ENCODE measurements at places on chromosomes 4 and X.

DNA sequence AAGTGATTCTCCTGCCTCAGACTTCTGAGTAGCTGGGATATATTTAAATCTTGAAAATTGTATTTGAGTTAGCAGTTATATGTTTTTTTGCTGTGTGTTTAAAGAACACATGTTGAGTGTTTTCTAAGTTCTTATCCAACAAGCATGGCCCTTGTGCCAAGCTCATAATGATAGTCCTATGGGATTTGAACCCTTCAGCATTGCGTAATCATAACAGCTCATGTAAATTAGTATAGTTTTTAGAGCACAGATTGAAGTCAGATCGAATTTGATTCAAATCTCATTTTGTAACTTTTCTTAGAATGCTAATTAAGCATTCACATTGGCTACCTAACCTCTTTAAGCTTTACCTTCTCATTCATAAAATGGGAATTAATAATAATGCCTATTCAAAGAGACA is 12.2 kb downstream of the FAM149A start:
- no peak for DNase-seq

DNA sequence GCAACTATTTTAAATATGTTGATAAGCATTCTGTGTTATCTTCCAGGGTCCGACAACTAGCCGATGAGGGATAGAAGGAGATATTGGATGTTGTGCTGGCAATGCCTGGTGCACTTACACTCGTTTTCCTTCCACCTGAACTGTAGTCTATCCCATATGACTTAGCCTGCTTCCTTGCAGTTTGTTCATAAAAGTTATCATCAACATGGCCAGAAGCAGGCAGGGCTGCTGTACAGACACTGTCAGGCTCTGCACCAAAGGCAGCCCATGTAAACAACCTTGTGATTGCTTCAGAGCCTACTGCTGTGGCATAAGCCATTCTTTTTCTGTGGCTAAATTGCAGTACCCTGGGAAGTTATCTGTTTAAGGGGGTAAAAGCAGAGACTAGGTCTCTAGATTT is 1.6 kb downstream of the MAPK10 start:
- DNase-seq, result no peak

GRCh38 chr4:3302786-3303564 is 10.2 kb downstream of the RGS12 start:
- DNase-seq, result no peak

DNA sequence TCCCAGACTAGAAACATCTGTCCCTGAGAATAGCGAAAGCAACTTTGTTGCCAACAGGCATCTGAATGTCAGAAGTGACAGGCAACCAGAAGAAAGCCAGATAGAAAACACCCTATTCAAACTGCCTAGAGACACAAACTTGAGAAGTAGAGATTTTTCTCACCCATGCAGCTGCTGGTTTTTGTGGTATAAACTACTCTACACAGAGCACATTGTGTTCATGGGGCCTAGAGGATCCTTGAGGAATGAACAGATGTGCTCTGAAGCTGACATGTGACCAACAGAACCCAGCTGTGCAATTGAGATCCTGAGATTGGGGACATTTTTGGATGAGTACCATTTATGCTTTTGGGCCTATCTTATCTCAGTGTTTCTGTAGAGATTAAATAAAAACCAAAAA is 63.6 kb upstream of the NRK start:
- no peak for DNase-seq

GRCh38 chrX:33001107-33001506 is 210.2 kb downstream of the DMD start:
- no peak for DNase-seq

DNA sequence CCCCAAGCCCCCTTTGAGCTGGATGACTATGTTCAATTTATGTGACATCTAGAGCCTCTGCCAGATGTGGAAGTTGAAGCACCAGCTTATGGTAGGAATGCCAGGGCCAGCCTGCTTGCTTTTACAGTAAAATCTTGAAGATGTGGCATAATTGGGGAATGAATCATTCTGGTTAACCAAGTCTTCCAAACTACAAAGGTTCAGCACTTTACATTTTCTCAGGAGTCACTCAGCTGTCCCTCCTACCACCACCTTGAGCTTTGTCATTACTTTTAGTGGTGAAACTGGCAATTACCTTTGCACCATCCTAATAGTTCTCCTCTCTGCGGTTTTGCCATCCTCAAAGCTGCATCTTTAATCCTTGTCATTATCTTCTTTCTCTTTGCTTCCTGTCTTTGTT is 172.2 kb downstream of the HS6ST2 start:
- no peak for DNase-seq

GRCh38 chr4:105657117-105657765 is 51.2 kb downstream of the INTS12 start:
- no peak for DNase-seq

DNA sequence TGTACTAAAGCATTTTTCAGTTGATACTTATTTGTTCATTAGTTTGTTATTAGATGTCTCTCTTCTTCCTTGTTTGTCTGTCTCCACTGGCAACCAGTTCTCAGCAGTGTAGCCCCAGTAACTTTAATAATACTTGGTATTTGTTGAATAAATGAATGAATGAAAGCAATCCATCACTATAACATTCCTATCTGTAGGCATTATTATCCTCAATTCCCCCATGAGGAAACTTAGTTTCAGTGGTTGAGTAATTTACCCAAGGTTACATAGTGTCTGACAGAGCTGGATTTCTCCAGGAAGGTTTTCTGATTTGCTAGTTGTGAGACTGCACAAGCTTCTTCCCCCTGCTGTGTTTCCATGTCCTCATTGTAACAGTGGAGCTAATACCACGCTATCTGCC is 27.8 kb upstream of the MAOB start:
- DNase-seq, result no peak

DNA sequence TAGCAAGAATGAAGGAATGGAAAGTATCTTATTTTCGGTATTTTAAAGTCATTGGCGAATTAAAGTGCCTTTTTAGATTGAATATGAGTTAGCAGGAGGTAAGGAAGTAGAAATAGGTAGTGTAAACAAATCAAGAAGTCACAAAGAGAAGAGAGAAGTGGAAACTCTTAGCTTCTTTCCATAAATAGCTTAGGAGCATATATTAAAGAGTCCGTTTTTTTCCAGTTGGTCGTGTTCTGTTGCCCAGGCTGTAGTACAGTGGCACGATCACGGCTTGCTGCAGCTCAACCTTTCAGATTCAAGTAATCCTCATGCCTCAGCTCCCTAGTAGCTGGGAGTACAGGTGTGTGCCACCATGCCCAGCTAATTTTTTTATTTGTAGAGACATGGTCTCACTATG is 56.4 kb downstream of the UBE2K start:
- DNase-seq, result no peak

DNA sequence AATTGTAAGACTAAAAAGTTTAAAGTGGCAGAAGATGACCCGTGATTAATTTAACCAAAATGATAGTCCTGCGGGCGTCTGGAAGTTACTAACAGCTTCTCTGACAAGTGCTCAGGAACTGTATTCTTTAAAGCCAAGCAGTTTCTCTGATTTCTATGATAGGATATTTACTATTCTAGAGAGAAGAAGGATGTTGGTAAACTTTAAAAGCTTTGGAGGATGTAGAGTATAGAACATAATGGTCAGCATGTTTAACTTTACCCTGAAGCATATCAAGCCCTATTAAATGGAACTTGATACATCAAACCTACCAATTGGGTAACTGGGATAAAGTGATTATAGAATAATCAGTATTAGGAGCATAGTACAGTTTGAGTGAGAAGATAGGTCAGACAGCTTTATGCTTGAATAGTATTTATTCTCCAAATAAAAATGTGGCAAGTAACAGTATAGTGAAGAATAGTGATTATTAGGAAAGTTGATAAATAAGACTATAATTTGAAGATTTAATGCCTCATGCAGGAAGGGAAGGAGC is 1.8 kb downstream of the STIM2 start:
- DNase-seq, result no peak

Data from stimulated activated CD4-positive, alpha-beta T cell treated with anti-CD3 and anti-CD28 coated beads, Interleukin-2, amount 100 ng/mL, for 48 hours (primary cell).